Hematopoietic multipotent progenitor cell treated with erythropoietin and hydrocortisone succinate and interleukin-3 and kit ligand, for 8 days (in vitro differentiated cells): ENCODE measurements at places on chromosomes 7 and 10.

DNA sequence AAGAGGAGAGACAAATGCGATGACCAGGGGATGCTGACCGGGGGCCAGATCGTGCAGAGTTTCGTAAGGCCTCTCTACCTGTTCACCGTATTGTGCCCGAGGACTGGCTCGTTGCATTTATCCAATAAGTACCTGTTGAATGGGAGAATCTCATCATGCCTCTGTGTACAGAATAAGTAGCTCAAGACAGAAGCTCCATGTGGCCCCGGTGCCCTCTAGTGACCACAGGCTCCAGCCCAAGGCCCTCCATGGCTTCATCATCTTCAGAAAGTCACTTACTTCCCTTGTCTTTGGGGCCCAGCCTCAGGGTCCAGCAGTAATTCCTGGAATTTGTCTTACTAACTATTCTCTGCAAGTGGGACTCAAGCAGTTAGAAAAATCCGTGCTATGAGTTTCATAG is 151.0 kb downstream of the CHN2 start:
- DNase-seq = peak; percentile 48

GRCh38 chr10:100186253-100187212 is 704 bp upstream of the ERLIN1 start:
- peak; percentile 68 for DNase-seq

- DNase-seq = no peak
These were observed 36.9 kb upstream of the NPFFR1 start for GRCh38 chr10:70320751-70321150.

GRCh38 chr7:155038335-155038734 is 31.8 kb upstream of the HTR5A start:
- DNase-seq = no peak

- DNase-seq = no peak
These were observed 105.8 kb downstream of the SEMA3A start for GRCh38 chr7:84088802-84089201.

DNA sequence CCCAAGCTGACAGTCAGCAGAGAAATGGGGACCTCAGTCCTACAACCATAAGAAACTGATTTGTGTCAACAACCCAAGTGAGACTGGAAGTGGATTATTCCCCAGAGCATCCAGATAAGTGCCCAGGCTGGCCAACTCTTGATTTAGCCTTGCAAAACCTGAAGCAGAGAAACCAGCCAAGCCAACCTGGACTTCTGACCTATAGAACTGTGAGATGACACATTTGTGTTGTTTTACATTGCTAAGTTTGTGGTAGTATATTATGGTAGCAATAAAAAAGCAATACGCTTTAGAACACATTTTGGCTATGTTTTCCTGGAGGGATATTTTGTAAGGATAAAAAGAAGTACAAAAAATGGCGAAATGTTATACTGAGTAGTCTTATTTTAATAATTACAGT is 19.7 kb upstream of the CCDC6 start:
- no peak for DNase-seq

GRCh38 chr7:142739923-142740492 is 9.3 kb upstream of the PRSS1 start:
- DNase-seq = no peak

GRCh38 chr10:26792758-26793495 is 67.8 kb downstream of the ABI1 start:
- no peak for DNase-seq

GRCh38 chr10:133013463-133013862 is 71.1 kb upstream of the CFAP46 start:
- no peak for DNase-seq
